Frontal cortex (tissue), 4 donors: ENCODE measurements at places on chromosomes 1 and 21. TPM values are rescaled to one million over a fixed set of nuclear protein-coding genes. Genes with fewer than 3 reads are reported as not detected.

- no peak for DNase-seq
These were observed 2.5 kb downstream of the ATP1B1 start for GRCh38 chr1:169108863-169109560.

DNA sequence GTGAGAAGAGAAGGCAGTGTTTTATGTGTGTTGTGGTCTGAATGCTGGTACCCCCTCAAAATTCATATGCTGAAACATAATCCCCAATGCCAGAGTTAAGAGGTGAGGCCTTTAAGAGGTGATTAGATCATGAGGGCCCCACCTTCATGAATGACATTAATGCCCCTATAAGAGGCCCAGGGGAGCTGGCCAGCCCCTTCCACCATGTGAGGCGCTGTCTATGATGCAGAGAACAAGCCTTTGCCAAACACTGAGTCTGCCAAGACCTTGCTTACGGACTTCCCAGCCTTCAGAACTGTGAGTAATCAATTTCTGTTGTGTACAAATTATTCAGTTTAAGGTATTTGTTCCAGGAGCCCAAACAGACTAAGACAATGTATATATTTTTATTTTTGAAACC, 20.2 kb downstream of the CAPZB start:
- DNase-seq: no peak

The LORICRIN gene
- not detected for total RNA-seq

The BOLA1 gene
- 10.2 TPM for total RNA-seq

- no peak for DNase-seq
These were observed 2.2 kb upstream of the SSBP3 start for GRCh38 chr1:54408147-54409066.

- DNase-seq: no peak
These were observed 101.6 kb downstream of the NOS1AP start for GRCh38 chr1:162171111-162171510.

GRCh38 chr1:235708390-235708962, 58.9 kb upstream of the GNG4 start:
- DNase-seq: no peak

GRCh38 chr21:29849735-29850176, 90.0 kb downstream of the GRIK1 start:
- DNase-seq: peak; percentile 27

DNA sequence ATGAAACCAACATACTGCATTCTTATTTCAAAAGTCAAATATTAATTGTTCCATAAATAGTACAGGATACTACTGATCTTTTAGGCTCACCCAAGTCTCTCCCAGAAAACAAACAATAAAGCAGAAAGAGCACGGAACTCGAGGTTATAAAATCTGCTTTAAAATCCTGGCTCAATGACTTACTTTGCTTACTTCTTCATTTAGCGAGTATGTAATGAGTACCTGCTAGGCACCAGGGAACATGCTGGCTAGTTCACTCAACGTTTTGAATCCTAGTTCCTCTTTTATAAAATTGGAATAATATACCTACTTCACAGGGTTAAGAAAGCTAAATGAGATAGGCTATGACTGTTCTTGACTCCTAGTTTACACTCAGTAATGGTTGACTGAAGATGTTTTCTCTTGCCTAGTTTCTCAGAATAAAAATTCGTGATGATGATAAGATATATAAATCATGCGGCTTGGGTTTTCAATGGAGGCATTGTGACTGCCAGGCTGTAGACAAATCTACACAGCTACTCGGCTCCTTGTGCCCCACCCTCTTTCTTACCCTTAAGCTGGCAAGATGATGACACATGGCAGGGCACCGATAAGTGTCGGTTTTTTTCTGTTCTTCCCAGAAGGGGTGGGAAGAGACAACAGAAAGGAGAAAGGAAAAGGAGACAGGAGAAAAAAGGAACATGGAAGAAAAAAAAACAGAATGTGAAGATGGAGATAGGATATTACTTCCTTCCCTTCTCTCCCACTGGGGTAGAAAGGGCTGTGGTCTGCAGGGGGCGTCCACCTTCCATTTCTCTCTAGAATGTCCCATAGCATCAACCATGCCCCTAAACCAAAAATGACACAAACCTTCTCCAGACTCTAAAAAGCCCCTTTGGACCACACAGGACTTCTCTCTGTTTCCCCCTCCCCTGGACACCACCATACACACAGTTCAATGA, 507.1 kb downstream of the SMYD3 start:
- DNase-seq: no peak

DNA sequence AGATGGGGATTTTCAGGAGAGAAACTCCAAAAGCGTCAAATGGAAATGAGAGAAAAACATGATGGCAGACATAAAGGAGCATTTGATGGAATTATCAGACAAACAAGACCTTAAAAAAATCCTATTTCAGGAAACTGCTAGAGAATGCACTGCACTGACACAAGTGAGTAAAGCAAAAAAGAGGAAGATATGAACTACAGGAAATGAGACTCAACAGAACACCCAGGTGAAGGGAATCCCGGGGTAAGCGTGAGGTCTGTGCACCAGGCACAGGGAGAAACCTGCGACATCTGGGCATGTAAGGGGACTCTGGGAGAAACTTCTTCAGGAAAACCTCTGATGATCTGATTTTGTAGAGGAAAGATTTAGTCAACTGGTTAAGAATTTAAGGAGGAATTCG, 2.8 kb downstream of the TARBP1 start:
- DNase-seq: no peak

The FCRL4 gene
- total RNA-seq: not detected
